ENCODE measurements at places on chromosomes 7 and 10. TPM values are rescaled to one million over a fixed set of nuclear protein-coding genes. Genes with fewer than 3 reads are reported as not detected.

DNA sequence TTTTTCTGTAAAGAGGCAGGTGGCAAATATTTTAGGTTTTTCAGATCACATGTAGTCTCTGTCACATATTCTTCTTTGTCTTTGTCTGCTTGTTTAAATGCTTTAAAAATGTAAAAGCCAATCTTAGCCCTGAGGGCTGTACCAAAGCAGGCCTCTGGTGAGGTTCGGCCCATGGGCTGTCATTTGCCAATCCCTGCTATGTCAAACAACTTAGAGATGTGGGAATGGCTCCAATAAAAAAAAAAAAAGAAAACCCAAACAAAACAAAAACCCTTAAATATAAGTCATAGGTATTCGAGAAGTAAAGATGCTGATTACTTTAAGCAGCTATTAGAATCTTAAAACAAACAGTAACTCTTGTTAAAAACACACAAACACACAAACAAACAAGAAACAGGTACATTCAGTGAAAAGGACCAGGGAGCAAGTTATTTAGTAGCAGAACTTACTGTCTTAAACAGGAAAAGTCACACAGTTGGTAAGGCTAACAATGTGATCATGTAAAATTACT, 61.4 kb upstream of the NAMPT start:
- DNase-seq = no peak

DNA sequence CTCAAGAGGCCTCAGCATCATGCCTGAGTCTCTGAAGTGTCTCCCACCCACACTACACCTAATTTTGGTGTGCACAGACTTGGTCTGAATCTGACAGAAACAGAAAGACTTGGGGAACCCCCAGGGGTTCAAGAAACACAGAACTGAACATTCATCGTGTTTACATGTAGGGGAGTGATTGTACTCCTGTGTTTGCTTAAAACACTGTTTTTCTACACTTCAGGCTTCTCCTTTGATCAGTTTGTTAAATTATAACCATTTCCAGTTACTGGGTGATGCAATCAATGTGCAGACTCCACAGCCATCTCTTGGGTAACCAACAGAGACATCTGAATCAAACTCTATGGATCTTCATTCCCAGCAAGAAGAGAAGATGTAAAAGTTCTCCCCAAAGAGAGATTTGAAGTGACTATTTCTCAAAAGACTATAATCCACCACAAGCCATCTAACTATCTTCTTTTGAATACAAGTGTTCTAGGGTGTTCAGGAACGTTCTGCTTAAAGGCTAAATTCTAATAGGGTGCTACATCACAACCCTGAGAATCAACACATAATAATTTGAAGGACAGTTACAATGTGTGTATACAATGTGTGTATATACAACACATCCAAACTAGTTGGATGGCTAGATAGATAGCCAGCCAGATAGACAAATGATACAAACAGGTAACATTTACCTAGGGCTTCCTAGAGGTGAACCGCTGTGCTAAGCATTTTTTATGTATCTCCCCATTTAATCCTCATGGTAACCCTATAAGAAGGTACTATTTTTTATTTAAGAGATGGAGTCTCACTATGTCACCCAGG, 34.2 kb downstream of the DNAJC12 start:
- DNase-seq = no peak

GRCh38 chr7:108328174-108328651, 128.0 kb downstream of the NRCAM start:
- no peak for DNase-seq

DNA sequence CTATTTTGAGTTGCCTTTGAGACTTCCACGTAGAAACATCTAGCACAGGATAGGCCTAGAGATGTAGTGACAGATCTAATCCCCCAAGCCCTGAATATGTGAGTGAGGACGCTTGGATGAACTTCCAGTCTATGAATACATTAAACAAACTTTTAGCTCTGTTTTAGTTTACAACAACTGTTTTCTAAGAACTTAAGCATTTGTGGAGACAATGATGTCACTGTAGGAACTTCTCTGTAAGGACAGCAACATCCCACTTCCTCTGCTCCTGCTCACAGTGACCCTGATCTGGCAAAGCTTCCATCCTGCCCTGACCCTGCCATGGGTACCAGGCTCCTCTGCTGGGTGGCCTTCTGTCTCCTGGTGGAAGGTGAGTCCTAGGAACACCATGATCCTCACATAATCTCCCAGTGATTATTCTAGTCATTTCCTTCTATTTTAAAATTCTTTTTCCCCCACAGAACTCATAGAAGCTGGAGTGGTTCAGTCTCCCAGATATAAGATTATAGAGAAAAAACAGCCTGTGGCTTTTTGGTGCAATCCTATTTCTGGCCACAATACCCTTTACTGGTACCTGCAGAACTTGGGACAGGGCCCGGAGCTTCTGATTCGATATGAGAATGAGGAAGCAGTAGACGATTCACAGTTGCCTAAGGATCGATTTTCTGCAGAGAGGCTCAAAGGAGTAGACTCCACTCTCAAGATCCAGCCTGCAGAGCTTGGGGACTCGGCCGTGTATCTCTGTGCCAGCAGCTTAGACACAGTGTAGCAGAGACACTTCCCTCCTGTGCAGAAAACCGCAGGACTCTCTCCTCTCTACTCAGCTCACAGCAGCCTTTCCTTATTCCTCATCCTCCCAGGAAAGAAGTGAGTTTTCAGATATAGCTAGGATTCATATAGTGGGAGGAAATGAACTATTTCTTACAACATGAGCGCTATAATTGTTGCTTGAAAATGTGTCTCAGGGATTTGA, 194.4 kb upstream of the PRSS1 start:
- DNase-seq = no peak

The GPR37 gene
- polyA plus RNA-seq = 11.2 TPM

- no peak for DNase-seq
Observed at GRCh38 chr10:61408105-61408504, 45.1 kb downstream of the TMEM26 start.

The FEZF1 gene
- polyA plus RNA-seq = not detected

DNA sequence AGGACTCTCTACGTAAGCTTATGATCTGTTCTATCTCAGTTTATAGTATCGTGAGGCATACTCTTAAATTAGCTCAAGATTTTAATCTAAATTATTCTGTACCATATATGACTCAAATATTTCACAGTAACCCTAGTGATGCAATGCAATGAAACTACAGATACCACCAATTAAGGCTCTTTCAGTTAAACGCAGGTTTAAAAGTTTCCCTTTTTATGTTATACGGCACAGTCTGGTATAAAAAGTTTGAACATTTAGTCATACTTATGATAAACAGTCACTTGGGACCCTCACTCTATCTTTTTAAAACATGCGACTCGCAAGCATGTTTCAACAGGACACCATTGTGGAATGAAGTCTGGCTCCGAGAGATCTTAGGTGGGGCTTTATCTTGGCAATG, 107.2 kb downstream of the CDK6 start:
- no peak for DNase-seq

DNA sequence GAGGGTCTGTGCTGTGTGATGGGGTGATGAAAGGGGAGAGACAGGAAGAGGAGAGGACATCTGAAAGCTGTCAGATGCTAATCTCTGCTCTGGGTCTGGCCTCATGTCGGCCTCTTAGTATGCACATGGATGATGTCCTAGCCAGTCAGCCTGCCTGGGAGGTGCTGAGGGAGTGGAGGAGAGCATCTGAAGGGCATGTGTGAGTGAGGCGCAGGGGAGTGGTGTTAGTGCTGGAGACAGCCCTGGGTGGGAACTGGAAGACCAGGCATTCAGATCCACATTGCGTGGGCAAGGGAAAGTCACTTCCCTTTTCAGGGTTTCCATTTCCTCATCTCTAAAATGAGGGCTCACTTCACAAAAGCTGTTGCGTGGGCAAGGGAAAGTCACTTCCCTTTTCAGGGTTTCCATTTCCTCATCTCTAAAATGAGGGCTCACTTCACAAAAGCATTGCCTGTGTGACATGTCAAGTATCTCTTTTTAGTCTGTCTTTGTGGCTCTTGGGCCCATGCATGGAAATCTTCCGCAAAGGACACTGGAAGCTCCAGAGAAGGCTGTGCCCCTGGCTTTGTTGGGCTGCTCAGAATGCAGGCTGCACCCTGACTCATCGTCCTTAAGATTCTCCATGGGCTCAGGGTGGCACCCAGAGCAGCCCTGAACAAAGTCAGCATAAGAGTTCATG, 10.0 kb downstream of the SFTPD start:
- DNase-seq = no peak

- DNase-seq = no peak
Observed at GRCh38 chr7:32346253-32346652, 143.9 kb downstream of the LSM5 start.

DNA sequence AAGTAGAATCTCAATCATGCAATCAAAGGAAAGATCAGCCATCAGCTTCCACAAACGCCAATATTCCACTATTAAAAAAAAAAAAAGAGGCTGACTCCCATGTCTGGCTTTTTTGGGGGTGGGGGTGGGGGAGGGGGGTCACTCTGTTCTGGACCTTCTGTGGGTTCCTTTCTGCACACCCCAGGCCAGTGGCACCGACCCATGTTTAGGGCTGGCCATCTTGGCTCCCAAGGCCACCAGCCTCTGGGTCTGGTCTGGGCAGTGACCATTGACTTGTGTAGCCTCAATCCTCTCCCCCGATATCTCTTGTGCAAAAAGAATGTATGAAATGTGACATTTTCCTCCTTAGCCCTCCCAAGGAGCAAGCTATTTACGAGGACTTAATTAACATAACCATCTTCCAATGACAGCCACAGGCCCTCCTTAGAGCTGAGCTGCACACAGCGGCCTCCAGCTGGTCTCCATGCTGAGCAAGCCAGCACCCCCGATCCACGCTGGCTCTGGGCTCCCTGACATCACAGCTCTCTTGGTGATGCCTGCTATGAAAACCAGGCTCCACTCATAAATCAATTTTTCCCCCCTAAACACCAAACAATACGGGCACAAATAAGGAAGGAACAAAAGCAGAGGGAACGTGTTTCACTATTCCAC, 100.1 kb downstream of the ZRANB1 start:
- no peak for DNase-seq

DNA sequence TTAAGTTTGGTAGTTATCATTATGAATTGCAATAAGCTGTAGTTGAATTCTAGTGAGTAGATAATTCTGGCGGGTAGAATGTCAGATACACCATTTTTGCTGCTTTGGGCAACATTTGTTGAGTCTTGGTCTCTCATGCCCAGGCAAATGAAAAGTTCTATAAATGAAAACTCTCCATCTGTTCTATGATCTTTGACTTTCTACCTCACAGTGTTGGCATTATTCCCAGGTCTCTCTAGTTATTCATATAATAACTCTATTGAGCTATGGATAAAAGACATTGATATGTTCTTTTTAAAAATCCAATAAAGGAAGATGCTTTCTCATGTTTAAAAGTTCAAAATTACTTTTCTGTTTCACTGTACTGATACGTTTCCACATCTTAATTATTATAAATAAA, 415.3 kb upstream of the SEMA3D start:
- DNase-seq = no peak

DNA sequence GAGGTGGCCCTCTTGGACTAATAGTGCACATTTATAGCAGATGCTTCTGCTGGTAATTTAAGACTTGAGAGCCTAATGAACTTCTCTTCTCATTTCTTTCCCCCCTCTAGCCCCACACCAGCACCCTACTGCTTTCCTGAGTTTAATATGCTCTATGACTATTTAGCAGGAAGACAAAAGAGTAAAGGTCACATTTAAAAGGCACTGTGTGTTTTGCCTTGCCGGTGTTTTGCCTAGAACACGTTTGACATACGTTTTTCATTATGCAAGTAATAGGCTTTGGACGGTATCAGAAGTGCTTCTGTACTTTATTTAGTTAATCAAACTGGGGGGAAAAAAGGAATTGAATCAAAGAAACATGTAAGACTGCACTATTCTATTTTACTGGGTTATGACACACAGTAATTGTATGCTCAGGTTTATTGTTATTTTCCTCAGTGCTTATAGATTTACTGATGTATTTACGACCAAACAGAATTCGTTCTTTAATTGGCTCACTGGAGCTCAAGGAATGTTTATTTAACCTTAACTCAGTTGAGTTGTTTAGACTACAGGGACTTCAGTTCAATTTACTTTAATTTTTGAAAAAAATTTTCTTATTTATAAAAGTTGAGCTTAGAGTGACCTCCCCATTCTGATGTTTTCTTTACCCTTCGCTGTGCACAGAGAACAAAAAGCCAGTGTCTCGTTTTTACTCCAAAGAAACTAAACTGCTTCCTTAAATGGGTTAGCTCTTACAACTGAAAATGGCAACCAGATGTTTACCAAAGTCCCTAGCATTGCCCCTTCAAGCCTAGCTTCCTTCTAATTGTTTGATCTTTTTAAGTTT, 35.4 kb downstream of the CPED1 start:
- DNase-seq = no peak

DNA sequence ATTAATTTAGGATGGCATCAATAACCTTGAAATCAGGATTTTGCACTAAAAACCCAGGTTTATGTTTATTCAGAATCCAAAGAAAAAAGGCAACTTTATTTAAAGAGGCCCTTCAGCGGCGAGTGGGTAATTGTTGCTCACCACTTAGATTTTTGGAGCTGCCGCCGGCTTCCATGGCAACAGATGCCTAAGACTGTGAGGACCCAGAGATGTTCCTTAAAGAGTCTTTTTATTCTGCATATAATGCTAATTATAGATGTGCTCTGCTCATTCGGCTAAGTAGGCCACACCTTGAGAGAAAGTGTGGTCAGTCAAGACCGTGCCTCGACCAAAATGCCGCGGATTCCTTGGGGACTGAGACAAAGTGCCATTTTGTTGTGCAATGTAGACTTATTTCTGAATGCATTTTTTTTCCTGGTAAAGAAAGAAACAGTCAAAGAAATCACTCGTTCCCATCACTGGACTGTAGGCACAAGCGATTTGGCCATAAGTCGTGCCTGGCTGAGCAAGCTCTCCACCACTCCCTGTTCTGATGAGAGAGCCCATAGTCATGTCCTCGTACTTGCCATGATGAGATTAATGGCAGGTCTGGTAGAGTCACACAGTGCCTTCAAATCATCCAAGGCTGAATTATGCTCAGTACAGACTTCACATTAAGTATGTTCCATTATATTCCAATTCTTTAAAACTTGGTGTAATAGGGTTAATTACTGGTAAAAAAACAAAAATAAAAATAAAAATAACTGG, 21.4 kb upstream of the MGMT start:
- DNase-seq = no peak

- DNase-seq = no peak
Observed at GRCh38 chr10:45278860-45279498, 36.4 kb downstream of the OR13A1 start.

GRCh38 chr7:96183163-96183670, 138.7 kb downstream of the SLC25A13 start:
- DNase-seq = no peak

DNA sequence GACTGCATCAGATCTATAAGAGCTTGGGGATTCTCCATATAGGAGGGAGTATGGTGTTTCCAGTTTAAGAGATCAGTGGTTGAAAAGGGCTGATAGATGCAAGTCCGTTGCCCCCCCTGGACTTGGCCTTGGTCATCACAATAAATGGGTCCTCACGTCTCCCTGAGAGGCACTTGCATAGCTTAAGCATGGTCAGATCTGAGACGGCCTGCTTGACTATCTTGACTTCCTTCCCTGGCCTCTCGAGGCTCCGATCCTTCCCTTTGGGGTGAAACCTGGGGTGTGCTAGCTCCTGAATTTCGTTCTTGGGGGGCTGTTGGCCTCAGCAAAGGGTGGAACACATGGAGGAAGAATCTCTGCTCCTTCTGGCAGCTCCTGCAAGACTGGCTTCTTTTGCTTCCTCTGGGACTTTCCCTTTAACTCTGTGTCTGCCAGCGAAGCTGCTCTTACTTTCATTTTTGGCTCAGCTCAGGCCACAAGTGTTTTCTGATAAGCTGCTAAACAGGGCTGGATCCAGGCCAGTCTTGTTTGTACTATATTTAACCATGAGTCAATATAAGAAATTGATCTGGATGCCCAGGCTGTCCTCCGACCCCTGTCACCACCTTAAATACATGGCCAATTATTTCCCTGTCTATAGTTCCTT, 11.2 kb upstream of the ZNF485 start:
- DNase-seq = no peak

The PIK3AP1 gene
- polyA plus RNA-seq = 0.16 TPM
